Fibroblast of the aortic adventitia (primary cell): ENCODE measurements at places on chromosomes 4 and X. TPM values are rescaled to one million over a fixed set of nuclear protein-coding genes. Genes with fewer than 3 reads are reported as not detected.

Gene SH3TC1
- total RNA-seq: 0.41 and 1.5 TPM in 2 replicates

Gene PRDM5
- total RNA-seq: 18.4 and 25.8 TPM in 2 replicates

Gene MAGEE2
- total RNA-seq: not detected in 2 replicates

Gene GJB1
- not detected in 2 replicates for total RNA-seq

Gene ADH6
- 0.36 TPM in 1 of 2 replicates, not detected in the other for total RNA-seq

Gene SORBS2
- 2.8 and 5.8 TPM in 2 replicates for total RNA-seq

Gene SYNPO2
- 3.4 and 28.3 TPM in 2 replicates for total RNA-seq

Gene TLR10
- not detected in 2 replicates for total RNA-seq

Gene RBMX2
- total RNA-seq: 24.8 and 47.8 TPM in 2 replicates

Gene LDB2
- 46.6 and 85.9 TPM in 2 replicates for total RNA-seq

Gene MAGEA1
- not detected in 2 replicates for total RNA-seq

Gene TCEAL6
- total RNA-seq: not detected in 2 replicates

DNA sequence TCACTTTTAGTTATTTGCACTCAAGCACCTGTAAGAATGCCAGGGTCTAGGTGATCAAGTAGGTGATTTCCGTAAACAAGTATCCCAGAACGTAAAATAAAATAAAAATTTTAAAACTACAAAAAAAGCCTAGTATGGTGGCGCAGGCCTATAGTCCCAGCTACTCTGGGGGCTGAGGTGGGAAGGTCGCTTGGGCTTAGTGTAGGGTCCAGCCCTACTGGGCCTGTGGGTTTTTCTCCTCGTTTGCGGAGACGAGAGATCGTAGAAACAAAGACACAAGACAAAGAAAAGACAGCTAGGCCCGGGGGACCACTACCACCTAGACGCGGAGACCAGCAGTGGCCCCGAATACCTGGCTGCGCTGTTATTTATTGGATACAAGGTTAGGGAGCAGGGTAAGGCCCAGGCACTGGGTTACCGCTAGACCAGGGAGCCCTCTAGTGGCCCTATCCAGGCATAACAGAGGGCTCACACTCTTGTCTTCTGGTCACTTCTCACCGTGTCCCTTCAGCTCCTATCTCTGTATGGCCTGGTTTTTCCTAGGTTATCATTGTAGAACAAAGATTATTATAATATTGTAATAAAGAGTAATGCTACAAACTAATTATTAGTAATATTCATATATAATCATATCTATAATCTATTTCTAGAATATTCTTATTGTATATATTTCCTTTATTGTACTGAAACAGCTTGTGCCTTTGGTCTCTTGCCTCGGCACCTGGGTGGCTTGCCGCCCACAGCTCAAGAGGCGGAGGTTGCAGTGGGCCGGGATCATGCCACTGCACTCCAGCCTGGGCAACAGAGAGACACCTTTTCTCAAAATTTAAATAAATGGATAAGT lies 38.4 kb downstream of the SAGE1 start:
- peak; percentile 39 for DNase-seq

DNA sequence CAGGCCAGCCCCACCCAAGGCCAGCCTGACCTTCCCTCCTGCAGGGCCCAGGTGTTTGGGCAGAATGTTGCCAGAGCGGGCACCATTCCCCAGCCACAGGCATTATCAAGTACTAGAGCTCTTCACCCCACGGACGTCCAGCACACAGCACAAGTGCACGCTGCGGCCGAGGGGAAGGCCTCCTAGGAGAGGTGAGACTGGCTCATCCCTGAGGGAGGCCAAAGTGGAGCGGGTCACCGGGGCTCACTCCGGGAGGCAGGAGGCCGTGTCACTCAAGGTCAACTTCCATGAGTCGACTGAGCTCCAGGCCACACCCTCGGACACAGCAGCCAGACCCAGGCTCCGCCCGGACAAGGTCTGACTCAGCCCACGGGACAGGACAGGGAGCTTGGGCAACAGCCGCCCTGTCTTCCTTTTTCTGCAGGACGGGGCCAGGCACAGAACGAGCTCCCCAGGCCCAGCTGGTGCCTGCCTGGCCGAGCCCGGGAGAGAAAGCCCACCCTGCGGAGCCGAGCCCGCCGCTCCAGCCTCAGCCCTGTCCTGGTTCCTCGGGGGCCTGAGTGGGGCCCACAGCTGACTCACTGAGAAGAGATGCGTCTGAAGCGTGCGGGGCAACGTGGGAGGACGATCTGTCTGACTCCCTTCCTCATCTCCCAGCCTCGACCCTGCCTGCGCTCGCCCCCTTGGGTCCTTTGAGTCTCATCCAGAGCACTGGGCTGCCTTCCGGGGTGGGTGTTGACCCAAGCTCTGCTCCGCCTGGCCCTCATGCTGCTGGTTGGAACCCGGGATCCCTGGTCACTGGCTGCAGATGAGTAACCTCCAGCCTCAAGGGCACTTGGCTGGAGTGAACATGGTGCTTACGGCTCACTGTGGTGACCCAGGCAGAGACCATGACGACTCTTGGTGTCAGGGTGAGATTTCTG lies 1.6 kb downstream of the SLC49A3 start:
- DNase-seq: peak; percentile 83

GRCh38 chrX:145773006-145773405 lies 44.6 kb upstream of the SLITRK2 start:
- DNase-seq: no peak

- DNase-seq: no peak
Observed at GRCh38 chr4:76554630-76555029, 119.6 kb downstream of the SHROOM3 start.

DNA sequence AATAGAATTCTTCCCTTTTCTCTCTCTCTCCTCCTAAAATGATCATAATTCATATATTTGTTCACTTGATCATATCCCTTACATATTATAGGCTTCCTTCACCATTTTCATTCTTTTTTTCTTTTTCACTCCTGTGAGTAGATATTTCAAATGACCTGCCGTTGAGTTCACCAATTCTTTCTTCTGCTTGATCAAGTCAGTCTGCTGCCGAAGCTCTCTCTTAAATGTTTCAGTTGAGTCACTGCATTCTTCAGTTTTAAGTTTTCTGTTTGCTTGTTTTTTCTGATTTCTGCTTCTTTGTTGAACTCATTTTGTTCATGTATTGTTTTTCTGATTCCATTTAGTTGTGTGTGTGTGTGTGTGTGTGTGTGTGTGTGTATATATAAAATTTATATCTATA lies 354.3 kb downstream of the GPAT3 start:
- DNase-seq: peak; percentile 37

DNA sequence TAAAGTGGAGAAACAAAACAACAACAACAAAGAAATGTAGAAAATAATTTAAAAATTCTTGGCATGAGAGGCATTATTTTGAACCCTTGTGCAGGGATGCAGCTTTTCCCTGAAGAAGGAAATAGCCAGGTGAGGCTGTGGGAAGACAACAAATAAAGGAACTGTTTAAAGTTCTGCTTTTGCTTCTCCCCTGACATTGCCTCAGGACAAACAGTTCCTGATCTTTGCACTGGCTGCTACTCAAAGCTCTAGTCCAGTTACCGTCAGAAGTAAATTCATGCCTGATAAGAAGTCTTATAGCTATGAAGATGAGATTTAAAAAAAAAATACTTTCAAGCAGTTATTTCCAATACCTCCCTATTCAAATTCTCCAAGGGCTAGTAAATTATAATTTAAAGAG lies 233.8 kb downstream of the IL15 start:
- no peak for DNase-seq

DNA sequence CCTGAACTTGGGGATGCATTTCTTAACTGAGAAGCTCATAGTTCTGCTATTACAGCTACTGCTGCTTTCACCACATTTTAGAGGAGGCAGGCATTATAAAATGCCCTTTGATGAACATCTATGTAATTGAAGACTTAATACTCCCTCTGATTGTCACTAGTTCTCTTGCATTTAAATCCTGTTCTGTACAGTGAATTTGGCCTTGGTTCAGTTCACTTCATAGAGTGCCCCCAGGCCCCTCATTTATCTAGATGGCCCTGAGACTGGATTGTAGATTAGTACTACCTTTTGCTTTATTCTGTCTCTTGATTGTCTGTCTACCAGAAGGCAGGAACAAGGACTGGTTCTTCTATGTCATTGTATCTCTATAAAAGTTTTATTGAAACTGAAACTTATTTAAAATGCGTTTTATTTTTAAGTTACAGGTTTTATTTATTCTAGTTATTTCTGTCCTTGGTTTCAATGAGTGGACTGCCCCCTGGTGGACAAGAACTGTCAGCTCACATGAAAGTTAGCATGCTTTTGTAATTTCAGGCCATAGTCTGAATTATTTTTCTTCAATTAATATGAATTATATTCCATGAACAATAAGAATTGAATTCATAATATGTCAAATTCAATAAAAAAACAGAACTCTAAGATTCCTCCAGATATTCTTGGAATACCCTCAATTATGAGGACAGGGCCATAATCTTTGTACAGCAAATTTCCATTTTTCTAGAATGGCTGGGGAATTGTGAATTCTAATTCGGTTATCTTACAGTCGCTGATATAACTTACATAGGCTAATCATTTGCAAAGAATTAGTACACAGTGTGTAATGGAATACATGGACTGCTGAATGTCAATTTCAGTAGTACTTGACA lies 47.2 kb upstream of the TMEM33 start:
- DNase-seq: peak; percentile 77

- no peak for DNase-seq
Observed at GRCh38 chr4:35151816-35152572, 1092.3 kb downstream of the ARAP2 start.

DNA sequence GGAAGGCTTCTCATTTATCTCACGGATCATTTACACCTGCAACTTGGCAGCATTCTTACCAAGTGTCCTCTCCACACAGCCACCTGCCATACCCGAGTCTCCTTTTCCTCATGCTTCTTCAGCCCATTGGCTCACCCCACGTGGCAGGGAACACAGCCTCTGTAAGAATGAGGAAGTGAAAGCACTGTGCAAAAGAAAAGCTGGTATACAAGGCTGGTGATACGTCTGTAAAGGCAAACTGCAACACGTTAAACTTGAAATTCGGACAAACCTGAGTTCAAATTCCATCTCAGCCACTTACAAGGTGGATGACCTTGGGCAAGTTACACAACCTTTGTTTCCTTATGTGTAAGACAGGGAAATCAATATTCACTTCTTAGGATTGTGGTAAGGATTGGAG lies 164.0 kb upstream of the RASGEF1B start:
- no peak for DNase-seq

DNA sequence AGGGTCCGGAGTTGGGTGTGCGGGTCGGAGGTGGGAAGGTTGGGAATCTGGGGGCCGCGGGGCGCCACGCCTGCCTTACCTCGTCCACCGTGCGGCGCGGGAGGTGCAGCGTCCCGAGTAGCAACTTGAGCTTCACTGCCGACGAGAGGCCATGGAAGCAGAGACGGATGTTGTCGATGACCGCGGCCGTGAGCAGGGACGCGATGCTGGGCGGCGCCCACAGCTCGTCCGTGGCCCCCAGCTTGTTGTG lies 178 bp downstream of the NELFA start:
- no peak for DNase-seq

GRCh38 chr4:73952352-73952751 lies 29.5 kb downstream of the PF4 start:
- DNase-seq: no peak

DNA sequence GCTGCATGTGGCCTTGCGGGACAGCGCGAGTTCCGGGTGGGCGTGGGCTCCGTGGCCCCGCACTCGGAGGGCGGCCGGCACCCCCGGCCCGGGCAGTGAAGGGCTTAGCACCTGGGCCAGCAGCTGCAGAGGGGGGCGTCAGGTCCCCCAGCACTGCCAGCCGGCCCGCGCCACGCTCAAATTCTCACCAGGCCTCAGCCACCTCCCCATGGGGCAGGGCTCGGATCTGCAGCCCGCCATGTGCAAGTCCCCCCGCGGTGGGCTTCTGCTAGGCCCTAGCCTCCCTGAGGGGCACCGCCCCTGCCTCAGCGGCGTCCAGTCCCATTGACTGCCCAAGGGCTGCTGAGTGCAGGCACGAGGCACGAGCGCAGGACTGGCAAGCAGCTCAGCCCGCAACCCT lies 2.6 kb upstream of the MCUB start:
- no peak for DNase-seq

GRCh38 chr4:97330917-97331316 lies 812.4 kb downstream of the STPG2 start:
- DNase-seq: no peak

- peak; percentile 80 for DNase-seq
Observed at GRCh38 chr4:78612398-78613178, 61.0 kb downstream of the ANXA3 start.

GRCh38 chrX:118823263-118824172 lies at the start of gene ZCCHC12:
TSS of gene ZCCHC12 (plus strand) at chrX:118823824. CDS start at chrX:118825245, 1,421 bp downstream.
- DNase-seq: peak; percentile 26

DNA sequence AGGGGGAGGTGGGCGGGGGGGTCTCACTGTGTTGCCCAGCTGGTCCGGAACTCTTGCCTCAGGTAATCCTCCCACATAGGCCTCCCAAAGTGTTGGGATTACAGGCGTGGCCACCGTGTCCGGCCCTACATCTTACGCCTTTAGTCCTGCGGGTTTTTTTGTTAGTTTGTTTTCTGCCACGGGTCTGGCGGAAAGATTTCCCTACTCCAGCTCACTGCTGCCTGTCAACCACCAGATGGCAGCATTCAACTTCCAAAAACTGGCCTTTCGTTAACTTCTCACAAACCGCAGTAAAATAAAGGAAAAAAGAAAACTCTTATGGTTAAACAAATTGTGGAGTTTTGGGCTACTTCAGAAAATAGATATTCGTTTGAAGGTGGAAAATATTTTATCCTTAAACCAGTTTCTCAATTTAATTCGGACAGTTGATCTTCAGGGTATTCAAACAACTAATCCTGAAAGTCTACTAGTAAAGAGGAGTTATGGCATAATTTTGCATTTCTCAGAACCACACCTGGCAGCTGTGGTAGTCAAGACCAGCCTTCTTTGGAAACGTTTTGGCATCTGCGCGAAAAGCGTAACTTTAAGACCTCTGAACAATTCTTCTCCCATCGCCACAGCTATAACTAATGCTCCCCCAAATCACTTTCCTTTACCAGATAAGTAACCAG lies 41.1 kb downstream of the LUZP4 start:
- DNase-seq: peak; percentile 87

- peak; percentile 55 for DNase-seq
Observed at GRCh38 chr4:25144870-25145481, 15.3 kb downstream of the SEPSECS start.

DNA sequence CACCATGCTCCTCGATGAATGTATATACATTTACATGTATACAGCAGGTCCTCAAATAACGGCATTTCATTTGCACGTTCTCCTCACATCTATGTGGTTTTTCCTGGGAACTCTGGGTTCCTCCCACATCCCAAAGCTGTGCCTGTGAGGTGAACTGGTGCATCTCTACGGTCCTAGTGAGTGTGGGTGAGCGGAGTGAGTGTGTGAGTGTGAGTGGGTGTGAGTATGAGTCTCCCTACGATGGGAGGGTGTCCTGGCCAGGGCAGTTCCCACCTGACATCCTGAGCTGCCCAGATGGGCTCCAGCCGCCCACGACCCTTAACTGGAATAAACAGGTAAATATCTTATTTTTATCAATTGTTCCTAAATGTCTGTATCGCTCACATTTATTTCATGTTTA lies 40.0 kb downstream of the ACSL1 start:
- no peak for DNase-seq

GRCh38 chr4:74615411-74615810 lies 170.5 kb downstream of the AREG start:
- DNase-seq: no peak
